Activated CD4-positive, alpha-beta T cell treated with anti-CD3 and anti-CD28 coated beads, Interleukin-2, Interleukin-4, amounts not matched to agents 100 ng/mL and 50 ng/mL, durations not matched to agents 16 hours and 8 hours (primary cell): ENCODE measurements at places on chromosomes 7 and 10.

DNA sequence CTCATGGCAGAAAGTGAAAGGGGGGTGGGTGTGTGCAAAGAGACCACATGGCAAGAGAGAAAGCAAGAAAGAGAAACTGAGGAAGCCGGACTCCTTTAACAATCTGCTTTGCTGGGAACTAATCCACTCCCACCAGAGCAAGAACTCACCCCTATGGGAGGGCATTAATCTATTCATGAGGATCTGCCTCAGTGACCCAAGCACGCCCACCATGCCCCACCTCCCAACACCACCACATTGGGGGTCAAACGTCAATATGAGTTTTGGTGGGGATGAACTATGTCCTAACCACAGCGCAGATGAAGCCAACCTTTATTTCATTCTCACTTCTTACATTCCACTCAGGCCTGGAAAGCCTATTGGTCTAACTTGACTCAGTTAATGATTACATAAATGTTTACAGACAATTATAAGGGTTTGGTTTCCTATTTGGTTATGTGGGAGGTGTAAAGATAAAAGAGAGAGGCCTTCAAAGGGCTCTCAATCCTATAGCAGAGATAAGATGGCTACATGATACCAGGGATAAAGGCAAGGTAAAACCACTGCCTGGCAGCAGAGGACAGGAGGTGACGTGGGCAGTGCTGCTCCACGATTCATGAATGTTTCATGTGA is 601.8 kb downstream of the PARD3 start:
- DNase-seq: no peak

DNA sequence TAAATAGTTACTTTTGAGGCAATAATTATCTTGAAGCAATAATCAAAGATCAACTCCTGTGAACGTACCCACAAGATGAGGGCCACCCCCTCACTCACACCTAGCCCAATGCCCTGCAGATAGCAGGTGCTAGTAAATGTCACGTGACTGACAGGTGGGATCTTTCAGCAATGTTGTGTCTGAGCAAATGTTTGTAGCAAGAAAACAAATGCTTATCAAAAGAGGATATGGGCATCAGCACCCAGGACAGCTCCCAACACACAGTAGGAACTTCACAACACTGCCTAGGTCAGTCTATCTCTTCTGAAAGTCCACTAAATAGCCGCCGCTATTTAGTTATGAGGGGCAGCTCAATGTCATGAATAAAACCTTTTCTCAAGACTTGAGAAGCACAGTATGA is 120.8 kb upstream of the PDLIM1 start:
- no peak for DNase-seq

DNA sequence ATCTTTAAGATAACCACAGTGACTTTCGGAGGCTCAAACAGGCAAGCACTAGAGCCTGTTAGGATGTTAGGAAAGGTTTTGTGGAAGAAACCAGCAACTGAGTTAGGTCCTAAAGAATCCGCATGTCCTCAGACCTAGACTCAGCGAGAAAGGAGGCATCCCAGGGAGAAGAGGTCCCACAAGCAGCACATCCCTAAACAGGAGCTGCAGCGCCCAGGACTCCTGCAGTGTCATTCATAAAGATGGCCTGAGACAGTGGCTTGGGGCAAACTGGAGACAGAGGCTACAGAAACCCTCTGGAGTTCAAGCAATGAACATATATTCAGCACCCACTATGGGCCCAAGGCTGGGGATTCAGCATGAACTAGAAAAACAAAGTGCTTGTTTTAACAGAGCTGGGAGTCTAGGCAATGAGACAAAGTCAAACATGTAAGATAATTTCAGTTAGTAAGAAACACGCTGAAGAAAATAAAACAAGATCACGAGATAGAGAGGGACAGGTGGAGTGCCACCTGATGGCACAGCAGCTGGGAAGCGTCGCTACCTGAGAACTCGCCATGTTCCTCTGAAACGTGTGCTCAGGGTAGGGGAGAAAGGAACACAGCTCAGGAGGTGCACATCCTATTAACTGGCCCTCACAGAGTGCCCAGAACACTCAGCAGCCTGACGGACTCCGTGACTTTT is 48.1 kb downstream of the PARD3 start:
- DNase-seq: no peak

- no peak for DNase-seq
Measured at GRCh38 chr10:78247821-78248220, 214.2 kb downstream of the RPS24 start.

DNA sequence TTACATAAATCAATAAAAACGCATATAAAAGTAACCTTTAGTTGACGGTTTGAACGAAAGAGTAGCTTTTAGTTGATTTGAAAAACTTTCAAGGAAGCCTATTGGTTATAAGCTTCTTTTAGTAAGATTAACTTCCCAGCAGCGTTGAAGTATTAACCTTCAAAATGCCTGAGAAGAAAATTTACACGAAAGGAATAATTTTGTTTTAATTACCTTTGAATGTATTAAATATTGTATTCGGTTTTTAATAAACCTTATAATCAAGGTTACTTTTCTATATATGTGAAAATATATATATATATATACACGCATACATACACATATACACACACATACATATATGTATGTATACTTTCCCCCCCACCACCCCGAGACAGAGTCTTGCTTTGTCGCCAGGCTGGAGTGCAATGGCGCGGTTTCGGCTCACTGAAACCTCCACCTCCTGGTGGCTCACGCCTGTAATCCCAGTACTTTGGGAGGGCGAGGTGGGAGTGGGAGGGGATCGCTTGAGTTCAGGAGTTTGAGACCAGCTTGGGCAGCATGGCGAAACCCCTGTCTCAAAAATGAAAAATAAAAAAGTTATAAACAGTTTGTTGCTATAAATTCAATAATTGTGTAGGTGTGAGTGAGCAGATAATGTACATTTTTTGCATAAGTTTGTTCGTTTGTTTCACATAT is 57.6 kb upstream of the EZH2 start:
- peak; percentile 77 for DNase-seq

DNA sequence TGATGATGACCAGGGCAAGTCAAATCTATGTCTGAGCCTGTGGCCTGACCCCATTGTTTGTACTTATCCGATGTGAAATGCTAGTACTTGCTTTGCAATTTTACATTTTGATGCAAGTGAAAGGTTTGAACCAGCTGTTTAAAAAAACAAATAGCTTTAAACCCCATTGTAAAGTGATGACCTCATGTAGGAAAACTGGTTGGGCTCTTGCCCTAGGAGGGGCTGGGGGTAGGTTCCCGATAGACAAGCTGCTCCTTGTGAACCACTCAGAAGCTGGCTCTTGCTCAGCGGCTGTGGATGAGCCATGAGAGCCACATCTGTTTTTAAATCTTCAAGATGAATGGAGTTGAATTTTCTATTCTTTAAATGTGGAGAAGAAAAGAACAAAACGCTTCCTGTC is 185.3 kb downstream of the WDR11 start:
- no peak for DNase-seq

DNA sequence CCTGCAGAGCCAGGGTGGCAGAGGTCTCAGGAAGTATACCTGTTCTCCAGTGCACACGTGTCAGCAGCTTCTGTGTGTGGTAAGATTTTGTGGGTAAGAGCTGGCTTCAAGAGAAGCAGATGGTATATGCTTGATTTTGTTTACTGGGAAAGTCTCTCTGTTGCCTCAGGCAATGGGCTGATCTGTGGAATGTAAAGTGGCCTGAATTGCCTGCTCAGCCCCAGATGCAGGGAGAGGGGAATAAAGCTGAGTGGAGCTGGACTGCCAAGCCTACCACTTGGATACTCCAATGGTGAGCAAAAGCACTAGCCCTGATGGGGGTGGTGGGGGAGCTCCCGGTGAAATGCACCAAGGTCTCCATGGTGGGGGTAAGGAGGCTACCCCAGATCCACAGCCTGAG is 156.1 kb downstream of the WDR11 start:
- DNase-seq: no peak

DNA sequence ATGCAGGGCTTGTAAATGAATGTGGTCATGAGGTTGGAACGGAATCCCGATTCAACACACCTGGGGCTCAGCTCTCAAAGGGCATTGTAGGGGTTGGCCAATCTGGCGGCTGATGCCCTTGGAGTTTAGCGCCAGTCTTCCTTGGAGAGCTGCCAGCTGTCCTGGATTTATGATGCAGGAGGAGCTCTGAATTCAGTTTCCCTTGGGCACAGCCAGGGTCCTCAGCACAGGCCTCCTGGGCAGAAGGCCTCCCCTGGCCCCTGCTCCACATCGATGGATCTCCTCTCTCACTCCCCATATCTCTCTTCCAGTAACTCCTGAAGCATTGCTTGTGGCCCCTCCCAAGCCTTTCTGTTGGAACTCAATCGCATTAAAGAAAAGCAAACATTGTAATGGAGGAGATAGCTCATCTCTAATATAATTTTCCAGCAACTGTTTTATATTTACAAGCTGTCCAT is 985 bp upstream of the CYTH3 start:
- no peak for DNase-seq

DNA sequence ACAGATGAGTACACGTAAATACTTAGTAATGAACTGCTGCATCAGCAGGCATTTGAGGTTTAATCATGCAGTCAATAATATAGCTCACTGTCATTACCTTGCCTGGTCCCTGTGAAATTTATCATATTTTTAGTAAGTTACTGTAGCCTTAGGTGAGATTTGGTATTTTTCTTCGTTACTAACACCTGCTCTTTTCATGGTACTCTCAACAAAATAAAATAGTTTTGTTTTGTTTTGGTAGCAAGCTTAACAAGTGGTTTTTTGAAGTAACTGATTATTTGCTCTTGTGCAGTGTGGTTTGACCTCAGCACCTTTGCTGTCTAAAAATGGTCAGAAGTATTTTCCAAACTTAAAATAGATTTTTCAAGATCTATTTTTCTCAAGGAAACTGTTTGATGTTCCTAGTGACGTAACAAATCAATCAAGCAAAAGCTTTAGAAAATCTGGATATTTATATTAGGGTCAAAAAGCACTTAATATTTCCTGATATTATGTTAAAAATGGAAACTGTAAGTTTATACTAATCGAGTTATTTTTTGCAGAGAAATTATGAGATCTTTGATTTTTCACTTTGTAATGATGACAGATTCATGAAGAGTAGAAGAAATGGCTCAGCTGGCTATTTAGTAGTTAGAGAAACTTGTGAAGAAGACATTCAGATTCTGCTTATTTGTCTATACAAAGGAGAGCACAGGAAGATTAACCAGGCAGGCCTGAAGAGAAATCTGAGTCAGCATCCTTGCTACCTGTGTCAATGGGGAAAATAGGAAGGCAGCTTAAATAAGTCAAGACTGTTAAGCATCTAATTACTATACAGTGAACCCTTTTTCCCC is 21.0 kb upstream of the RPA3 start:
- no peak for DNase-seq

DNA sequence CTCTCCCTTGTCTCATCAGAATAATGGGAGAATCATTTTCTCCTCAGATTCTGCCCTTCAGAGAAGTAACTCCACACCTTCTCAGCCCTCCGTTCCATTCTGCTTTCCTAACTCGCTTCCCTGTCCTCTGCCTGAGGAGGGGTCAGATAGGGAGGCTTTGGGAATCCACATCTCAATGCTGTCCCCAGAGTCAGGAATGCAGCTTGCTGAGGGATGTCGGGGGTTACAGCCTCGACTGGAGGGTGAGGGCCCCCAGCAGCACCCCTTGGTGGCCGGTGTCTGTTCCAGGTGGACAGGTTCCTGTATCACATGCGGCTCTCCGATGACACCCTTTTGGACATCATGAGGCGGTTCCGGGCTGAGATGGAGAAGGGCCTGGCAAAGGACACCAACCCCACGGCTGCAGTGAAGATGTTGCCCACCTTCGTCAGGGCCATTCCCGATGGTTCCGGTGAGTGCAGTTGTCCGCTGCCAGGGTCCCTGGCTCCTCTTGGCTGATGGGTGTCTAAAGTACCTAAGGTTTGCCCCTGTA is 6.9 kb downstream of the HKDC1 start:
- DNase-seq: no peak

DNA sequence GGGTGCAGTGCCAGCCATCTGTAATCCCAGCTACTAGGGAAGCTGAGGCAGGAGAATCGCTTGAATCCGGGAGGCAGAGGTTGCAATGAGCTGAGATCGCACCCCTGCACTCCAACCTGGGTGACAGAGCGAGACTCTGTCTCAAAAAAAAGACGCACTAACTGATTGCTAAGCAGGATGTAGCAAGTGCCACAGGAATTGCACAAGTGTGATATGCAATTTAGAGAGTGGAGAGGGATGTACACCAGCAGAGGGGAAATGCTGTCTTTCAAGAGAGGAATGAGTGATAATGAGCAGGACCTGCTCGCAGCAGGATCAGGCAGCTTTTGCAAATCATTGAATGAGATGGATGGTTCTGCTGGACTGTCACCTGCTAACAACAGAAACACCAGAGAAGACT is 13.3 kb upstream of the SLC16A12 start:
- DNase-seq: no peak

DNA sequence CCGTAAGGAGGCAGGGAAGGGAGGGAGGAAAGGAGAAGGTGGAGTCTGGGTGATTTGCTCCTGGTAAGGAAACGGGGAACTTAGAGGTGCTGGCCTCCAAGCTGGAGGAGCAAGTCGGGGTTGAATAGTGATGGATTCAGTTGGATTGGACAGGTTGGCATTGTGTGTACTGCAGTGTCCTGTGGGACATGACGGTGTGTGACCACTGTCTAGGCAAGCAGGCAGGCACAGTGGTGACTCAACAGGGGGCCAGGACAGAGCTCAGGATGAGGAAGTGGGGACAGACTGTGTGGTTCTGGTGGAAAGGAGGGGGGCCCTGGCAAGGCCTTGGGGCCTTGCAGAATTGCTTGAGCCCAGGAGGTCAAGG is 48.8 kb downstream of the COL26A1 start:
- DNase-seq: no peak

- no peak for DNase-seq
Measured at GRCh38 chr7:111537134-111537533, 25.2 kb downstream of the IMMP2L start.

DNA sequence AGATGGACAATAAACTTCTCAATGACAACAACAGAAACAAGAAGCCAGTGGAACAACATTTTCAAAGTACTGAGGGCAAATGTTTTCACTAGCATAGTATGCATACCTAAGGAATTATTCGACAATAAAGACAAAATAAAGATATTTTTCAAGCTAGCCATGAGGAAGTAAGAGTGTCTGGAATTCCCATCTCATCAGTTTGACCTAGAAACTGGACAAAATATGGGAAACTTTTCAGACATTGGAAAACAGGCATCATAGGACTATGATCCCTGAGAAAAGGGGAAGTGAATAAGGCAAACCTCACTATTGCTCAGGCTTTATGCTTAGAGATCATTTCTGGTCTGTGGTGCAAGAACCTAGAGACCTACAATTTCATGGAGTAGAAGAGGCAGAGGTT is 86.3 kb downstream of the OAT start:
- DNase-seq: no peak

DNA sequence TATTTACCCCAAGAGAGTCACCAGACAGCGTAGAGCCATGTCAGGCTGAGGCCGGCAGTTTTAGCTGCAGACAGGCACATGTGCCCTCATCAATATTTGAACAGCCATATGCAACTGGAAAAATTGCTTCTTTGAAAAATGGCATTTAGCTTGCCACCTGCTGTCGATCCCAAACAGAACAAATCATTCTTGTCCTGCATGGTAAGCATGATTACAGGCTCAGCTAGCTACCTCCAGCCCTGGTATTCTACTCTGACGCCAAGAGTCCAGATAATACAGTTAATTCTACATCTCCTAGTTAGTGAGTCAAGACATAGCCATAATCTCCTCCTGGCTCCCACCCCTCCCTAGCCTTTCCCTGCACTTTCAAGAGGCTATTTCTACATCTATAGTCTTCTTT is 7.7 kb downstream of the CREB3L2 start:
- DNase-seq: no peak
